ENCODE measurements at places on chromosomes 16 and 17.
A peak's percentile ranks its signal among the peaks of the same experiment; 100 is the strongest.

- DNase-seq, result no peak
Measured at GRCh38 chr17:64736804-64737492, 74.8 kb upstream of the SMURF2 start.

DNA sequence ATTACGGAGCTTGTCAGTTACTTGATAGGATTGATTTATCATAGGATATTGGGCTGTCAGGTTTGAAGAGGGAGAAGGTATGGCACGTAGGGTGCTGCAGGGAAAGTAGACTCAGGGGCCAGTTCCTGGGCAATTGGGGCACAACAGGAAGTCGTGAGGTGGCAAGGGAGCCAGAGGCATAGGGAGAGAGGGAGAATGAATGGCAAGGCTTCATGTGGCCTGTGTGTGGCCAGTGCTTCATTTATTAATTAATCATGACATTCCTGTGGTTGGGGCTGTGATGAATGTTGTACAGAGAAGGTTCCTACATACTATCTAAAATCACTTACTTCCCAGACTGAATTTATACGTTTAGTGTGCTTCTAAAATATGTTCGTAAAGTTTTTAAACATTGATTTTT is 19.3 kb downstream of the MFSD11 start:
- no peak for DNase-seq

- no peak for DNase-seq
Measured at GRCh38 chr16:56919099-56919800, 12.7 kb upstream of the HERPUD1 start.

GRCh38 chr17:7841915-7842379 is 7.9 kb downstream of the KDM6B start:
- peak; percentile 74 for DNase-seq

DNA sequence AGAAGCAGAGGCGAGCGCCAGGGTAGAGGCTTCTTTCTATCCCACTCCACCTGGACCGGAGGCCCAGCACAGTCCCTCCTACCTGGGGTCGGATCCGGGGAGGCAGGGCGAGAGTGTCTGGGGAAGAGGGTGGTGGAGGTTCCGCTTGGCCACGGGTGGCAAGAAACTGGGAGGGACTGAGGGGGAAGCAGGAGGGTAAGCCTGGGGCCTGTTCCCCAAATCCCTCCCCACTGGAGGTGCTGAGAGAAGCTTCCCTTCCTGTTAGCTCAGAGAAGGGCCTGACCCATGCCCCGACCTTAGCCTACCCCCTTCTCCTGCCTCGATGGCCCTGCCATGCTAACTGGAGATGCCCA is 1.8 kb upstream of the TPPP3 start:
- no peak for DNase-seq

- DNase-seq, result no peak
Measured at GRCh38 chr17:4559966-4560365, 411 bp downstream of the GGT6 start.

DNA sequence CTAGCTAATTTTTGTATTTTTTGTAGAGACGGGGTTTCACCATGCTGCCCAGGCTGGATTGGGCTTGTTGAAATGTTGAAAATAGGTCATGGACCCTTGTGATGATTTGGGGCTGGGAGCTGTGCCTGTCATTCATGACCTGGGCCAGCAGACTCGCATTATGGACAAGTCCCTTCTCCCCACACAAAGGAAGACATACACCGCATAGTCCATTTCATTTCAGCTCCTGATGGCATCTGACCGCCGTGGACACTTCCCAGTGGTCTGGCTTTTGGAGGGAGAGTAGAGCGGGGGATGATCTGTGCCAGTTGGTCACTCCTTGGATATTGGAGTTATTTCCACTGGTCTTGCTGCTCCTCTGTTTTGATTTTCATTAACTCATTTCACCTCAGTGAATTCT is 34.8 kb downstream of the MPRIP start:
- DNase-seq, result no peak

DNA sequence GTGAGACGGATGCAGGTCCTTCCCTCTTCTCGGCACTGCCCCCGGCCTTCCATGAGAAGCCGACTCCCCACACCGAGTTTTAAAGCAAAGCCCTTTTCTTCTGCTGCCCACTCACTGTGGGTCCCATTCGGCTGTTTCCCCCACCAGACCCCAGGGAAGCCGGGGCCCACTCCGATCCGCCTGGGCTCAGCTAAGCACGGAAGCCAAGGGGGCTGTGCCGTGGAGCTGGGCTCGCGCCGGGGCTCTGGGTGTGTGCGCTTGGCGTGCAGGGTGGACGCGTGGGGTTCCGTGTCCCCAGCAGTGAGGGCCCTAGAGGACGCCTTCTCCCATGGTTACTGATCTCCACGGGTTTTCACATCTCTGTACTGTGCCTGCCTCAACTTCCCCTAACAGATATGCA is 68.5 kb downstream of the KLHDC4 start:
- no peak for DNase-seq

GRCh38 chr16:6966925-6967324 is 365.7 kb upstream of the RBFOX1 start:
- DNase-seq, result no peak
